ENCODE measurements at places on chromosomes 12 and 14.
A peak's percentile ranks its signal among the peaks of the same experiment; 100 is the strongest.

- DNase-seq = no peak
Measured at GRCh38 chr12:102501773-102502172, 21.4 kb upstream of the IGF1 start.

DNA sequence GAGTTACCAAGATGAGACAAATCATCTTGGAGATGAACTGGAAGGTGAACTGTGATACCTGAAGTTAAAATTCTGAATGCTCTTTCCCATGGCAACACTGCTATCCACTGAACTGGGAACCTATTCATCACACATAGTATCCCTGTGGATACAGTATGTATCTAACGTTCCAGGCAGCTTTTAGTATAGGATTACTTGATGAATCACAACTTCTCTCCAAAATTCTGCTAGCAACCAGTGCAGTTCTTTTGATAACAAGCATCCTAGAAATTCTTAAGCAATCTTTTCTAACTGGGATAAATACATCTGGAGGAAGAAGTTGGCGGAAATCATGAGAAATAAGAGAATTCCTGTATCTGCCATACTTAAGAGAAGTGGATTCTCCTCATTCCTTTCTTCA lies 66.4 kb downstream of the PAWR start:
- DNase-seq = no peak

DNA sequence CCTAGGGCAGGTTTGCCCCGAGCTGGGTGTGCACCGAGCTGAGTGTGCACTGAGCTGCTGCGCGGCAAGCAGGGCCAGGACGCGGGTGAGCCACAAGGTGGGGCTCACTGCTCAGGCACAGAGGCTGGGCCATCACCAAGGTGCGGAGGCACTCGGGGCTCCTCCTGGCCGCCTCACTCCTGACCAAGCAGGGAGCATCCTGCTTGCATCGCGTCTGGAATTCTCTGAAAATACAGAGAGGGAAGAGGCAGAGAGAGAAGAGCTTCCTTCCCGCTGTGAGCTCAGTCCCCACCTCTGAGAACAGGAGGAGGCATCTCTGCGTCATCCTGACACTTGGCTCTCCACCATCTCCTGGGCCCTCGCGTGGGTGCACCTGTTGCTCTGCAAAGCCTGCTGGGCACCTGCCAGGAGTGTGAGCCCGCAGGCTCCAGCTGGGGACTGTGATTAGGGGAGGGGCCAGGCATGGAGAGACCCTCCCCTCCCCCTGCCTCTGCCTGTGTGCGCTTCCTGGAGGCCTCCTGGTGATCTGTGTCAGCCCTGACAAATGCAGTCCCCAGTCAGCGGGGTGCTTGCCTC lies 116.3 kb downstream of the GLT1D1 start:
- DNase-seq = no peak

- DNase-seq = no peak
Measured at GRCh38 chr12:129696926-129697325, 206.9 kb downstream of the TMEM132D start.

- no peak for DNase-seq
Measured at GRCh38 chr14:99768381-99768780, 24.8 kb upstream of the EML1 start.

- no peak for DNase-seq
Measured at GRCh38 chr12:2494486-2495192, 300.1 kb upstream of the FKBP4 start.

DNA sequence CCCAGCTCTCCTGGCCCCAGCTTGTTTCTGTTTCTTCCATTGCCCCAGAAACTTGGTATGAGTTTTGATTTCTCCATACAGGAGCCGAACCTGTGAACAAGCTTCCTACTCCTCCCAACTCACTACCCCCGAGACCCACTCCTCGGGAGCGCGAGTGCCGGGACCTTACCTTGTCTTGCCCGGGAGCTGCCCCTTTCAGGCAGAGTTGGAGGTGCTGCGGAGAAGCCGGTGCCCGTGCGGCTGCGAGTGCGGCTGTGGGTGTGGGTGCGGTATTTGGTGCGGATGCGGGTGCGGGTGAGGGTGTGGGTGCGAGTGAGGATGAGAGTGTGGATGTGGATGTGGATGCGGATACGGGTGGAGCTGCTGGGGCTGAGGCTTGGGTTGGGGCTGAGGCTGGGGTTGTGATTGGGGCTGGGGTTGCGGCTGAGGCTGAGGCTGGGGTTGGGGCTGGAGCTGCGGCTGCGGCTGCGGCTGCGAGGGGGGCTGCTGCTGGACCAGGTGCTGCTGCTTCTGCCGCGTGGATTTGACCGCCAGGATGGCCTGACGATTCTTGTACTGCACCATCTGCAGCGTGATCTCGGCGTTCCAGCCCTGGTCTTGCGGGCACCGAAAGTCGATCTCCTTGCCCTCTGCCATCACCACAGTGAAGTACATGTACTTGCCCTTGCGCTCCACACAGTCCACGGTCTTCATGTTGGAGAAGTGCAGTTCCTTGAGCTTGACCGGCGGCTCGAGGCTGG lies 1.1 kb downstream of the PHLDA1 start:
- DNase-seq = peak; percentile 53

- no peak for DNase-seq
Measured at GRCh38 chr14:57845802-57846531, 19.9 kb downstream of the SLC35F4 start.

DNA sequence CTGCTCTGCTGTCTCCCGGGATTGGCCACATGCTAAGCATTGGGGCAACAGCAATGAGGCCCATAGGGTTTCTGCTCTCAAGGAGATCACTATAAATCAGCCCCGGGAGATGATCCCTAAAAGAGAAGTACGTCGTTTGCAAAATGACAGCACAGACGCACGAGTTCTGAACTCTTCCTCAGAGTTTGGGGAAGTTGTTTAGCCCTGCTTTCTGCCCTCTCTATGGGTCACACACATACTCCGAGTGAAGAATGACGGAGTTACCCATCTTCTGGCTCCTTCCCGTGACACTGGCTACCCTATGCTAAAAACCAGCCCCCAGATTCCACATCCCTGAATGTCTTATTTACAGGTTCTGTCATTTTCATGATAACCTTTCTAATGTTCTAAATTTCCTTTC lies 258.0 kb upstream of the PLEKHG7 start:
- no peak for DNase-seq

- DNase-seq = no peak
Measured at GRCh38 chr12:124541322-124541721, 26.1 kb downstream of the NCOR2 start.

GRCh38 chr14:92425101-92425500 lies 88.5 kb upstream of the RIN3 start:
- no peak for DNase-seq

DNA sequence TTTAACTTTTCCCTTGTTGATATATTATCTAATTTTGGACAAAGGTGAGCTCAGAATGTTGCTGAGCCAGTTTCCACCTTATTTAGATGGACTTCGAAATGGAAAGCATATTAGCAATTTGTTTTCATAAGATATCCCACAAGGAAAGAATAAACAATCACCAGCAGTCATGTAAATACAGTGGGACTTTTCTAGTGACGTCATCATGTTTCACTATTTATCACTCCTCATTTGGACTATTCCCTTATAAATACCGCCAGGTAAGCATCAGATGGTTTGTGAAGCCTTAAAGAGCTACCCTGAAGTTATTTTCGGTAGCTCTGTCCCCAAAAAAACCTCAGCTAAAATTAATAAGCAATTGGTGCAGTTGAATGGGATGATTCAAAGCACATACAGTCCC lies 110.7 kb downstream of the PTPRR start:
- DNase-seq = no peak

- DNase-seq = no peak
Measured at GRCh38 chr14:62497708-62498107, 547.5 kb downstream of the KCNH5 start.

DNA sequence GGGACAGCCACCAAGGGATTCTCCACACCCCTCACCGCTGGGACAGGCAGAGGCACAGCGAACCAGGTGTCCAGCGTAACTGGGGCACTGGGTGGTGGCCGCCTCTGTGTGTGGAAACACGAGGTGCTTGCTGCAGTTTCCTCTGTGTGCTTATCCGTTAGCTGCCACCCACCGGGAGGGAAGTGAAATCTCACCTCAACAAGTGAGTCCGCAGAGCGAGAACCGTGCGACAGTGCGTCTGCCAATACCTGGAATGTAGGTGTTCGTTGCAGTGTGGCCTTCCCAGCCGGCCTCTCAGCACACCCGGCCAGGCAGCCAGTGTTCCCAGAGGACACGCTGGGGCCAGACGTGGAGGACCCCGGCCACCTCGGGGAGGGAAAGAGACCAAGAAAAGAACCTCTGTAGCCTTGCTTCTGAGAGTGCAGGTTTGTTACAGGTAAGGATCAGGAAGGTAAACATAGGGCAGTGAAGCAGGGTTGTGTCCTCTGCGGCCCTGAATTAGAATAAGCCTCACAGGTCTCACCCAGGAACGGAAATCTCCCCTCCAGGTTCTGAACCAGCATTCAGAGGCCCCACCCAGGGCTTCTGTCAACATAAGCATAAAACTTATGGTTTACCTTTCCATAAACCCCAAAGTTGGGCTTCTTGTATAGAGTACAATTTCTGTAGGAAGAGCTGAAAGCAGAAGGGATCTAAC lies 1.5 kb downstream of the BCL2L14 start:
- peak; percentile 15 for DNase-seq

GRCh38 chr12:32718926-32719325 lies 36.8 kb downstream of the YARS2 start:
- no peak for DNase-seq

- DNase-seq = no peak
Measured at GRCh38 chr14:41993687-41994086, 387.0 kb downstream of the LRFN5 start.

DNA sequence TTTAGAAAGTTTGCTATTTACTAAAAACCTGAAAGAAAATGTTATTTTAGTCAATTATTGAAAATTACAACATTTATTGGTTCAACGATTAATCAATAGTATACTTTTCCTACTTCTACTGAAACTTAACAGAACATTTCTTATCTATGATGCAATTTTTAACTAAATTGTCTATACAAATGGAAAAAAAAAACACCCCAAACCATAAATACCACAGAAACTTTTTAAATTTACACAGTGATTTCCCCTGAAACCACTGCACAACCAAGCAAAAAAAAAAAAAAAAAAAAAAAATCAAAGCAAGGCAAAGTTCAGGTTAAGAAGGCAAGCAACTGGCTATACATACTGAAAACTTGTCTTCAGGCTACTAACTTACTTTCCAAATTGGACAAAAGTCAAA lies 71.9 kb upstream of the POC1B start:
- no peak for DNase-seq

- DNase-seq = no peak
Measured at GRCh38 chr12:26425587-26426260, 230.4 kb downstream of the SSPN start.

- DNase-seq = no peak
Measured at GRCh38 chr12:40310211-40310610, 85.4 kb downstream of the LRRK2 start.

- no peak for DNase-seq
Measured at GRCh38 chr12:47739979-47740378, 14.7 kb upstream of the ENDOU start.

GRCh38 chr12:21938879-21939278 lies 2.3 kb downstream of the ABCC9 start:
- DNase-seq = no peak

- DNase-seq = no peak
Measured at GRCh38 chr12:20376984-20377383, 8.6 kb downstream of the PDE3A start.

- no peak for DNase-seq
Measured at GRCh38 chr12:81835783-81836182, 76.6 kb upstream of the PPFIA2 start.

GRCh38 chr14:103862393-103862782 lies 15.0 kb upstream of the PPP1R13B start:
- no peak for DNase-seq
